ENCODE measurements at places on chromosomes 2 and 18.

GRCh38 chr2:169765523-169765922 is 31.9 kb downstream of the KLHL23 start:
- no peak for DNase-seq

- no peak for DNase-seq
Measured at GRCh38 chr2:25290811-25291495, 50.8 kb downstream of the DNMT3A start.

GRCh38 chr2:65344689-65345088 is 87.7 kb downstream of the SPRED2 start:
- no peak for DNase-seq

DNA sequence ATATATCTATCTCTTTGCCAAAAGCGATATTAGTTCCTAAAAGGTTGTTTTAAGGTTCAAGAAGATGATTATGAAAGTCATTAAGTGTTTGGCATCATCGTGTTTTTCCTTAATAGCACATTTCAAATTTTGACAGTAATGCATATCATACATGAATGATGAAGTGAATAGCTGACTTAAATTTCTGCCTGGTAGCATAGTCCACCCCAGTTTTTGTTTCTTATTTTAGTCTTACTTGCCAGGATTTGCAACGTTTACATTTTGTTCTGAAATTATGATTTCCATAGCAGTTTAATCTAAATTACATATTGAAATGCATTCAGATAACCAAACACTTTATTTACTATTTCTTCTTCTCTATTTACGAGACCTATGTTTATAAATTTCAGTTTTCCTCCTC is 201.1 kb downstream of the GULP1 start:
- no peak for DNase-seq

DNA sequence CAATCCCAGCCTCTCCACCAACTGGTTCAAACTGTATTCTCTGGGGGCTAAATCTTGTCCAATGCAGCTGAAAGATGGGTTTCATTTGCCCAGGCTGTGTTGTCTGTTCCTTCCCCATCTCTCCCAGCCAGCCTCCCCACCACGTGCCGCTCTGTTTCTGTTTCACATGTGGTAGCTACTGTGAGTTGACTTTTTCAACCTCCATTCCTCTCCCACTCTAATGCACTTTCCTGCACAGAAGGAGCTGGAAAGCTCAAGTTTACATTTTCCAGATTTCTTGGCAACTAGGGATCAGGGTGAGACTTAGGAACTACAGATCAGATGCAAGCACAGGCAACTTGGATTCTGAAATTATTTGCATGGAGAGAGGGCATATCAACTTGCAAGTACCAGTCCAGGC is 19.0 kb upstream of the NPAS2 start:
- DNase-seq, result no peak

DNA sequence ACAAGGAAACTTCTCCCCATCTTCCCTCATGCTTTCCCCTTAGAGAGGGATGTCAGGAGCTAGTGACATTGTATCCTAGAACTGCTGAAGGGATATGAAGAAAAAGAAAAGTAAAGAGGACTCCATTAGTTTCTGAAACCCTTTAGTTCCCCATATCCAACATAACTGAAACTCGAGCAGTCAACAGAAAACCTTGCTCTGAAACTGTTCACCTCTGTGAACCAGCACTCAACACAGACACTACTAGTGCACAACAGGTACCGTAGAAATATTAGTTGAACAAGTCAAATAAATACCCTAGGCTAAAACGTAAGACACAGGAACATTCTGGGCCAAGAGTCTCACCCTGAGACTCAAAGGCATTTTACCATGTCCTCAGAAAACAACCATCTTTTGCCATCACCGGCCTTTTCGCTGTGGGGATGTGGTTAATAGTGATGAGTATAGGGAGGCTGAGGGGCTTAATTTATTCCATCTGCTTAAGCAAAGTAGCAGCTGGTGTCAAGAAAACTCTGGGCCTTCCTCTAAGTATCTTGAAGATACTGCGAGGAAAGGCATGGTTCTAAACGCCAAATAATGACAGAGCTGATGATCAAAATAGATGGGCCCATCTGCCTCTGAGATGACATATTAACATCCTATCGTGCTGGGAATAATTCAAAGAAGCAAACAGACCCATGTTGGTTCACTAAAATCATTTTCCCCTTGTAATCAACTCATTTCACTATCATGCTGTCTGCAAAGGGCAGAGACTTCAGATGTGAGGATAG is 156.8 kb downstream of the STK39 start:
- DNase-seq, result no peak

DNA sequence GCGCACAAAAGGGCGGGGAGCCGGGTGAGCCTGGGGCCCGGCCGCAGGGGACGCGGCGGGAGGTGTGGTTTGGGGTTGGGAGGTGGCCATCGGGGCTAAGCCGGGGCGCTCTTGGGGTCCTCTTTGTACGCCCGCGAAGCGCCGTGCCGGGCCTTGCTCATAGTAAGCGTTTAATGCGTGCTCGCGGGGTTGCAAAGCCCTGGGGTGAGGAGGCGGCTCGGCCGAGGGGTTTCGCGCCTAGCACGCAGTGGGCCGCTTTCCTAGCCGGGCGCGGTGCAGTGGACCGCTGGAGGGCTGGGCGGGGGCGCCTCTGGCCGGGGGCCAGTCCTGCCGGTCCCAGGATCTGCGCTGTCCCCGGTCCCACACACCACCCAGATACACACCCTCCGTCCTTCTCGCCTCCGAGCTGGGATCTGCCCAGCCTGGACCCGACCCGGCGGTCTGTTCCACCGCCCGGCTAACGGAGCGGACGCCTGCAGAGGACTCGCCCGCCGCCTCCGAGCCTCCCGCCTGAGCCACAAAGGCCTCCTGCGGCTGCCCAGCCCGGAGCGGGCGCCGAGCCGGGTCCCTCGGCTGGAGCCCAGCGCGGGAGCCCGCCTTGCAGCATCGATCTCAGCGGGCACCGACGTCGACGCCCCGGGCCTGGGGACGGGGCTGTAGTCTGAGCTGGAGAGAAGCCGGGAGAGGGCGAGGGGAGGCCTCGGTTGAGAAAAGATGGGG is 564 bp downstream of the DPYSL5 start:
- no peak for DNase-seq

DNA sequence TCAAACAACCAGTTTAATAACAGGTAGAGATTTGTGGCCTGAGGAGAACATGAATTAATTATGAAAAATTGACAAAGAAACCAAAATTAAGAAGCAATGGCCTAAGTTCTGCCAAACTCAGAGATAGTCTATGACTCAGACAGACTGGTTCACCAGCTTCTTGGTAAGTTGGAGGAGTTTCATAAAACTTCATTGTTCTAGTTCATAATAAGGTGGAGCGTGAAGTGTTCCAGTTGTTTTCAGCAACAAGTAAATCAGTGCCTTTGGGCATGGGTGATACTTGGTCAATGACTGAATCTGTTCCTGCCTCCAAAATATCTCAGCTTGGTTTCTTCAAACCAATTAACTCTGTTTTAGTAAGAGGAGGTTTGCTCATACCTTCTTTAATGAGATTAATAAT is 40.0 kb downstream of the SLC40A1 start:
- DNase-seq, result no peak

DNA sequence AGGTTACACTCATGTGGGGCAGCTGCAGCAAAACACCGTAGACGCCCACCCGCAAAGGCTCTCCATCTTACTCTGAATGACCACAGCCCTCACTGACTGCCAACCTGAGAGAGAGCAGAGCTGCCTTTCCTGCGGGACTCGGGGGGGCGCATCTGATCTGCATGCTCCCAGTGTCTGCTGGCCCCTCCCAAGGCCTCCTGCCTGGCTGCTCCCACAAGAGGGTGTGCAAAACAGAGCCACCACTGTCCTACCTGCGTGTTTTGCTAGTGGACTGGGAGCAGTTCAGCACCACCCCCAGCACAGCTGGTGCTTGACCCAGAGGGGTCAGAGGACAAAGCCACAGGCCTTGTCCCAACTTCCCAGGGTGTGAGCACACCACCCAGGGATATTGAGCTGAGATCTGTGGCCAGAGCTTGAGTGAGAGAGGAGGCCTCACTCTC is 76.4 kb downstream of the MYO3B start:
- DNase-seq, result no peak

DNA sequence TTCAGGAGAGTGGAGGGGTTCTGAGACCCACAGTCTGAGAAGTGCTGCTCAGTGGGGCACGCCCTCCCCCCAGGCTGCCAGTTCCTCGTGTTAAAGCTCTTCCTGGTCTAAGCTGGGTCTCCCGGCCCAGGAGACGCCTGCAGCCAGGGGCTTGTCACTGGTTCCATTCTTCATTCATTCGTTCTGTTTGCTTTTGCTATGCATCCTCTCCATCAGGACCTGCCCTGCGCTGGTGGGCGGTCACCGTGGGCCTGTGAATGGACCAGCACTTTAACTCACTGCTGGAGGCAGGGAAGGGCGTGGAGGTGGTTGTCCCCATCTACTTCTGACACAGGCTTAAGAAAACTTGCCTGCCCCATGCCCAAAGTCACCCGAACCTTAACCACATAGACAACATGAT is 272.8 kb upstream of the HDAC4 start:
- DNase-seq, result no peak

GRCh38 chr2:124145982-124146381 is 120.9 kb downstream of the CNTNAP5 start:
- DNase-seq, result no peak

DNA sequence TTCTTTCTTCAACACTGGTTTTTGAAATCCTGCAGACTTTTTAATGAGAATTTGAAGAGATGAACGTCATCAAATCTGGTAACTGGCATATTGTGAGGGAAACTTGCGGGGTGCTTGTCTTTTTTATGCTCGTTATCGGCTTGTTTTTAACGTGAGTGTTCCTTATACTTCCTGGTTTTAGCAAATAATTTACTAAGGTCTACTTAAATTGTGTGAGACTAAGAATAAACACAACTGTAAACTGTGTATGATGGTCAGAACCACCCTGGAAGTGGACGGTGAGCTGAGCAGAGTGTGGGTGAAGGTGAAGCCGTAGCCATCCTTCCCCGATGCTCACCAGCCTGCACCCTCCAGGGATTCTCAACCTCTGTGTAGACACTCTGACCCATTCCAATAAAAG is 82.3 kb upstream of the CDC42EP3 start:
- DNase-seq, result no peak

GRCh38 chr18:48860269-48861180 is 90.2 kb downstream of the SMAD7 start:
- no peak for DNase-seq

DNA sequence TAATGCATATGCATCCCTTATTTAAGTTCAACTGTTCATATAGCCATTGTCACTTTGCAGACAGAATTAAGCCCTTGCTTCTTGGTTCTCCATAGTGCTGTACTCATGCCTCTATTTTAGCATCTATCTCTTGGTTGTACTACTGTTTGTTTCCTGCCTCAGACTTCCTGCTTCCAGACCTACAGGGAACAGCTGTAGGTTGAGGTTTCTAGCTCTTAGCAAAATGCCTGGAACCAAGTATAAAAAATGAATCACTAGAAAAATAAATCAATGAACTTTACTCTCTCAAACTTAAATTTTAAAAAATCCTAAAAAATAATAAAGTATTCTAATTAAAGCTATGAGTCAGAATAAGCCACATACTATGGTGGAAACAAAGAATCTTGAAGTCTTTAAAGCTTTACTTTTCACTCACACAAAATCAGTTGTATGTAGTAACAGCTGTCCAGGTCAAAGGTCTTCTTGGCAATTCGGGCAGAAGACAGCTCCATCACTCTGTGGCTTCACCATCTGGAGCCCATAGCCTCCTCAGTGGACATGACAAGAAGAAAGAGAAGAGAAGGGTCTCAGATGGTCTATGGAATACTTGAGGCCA is 1228.1 kb upstream of the GYPC start:
- DNase-seq, result no peak

- peak; percentile 54 for DNase-seq
Measured at GRCh38 chr18:596288-596881, 403 bp upstream of the CLUL1 start.

GRCh38 chr2:70748002-70748784 is 19.8 kb downstream of the ADD2 start:
- no peak for DNase-seq

DNA sequence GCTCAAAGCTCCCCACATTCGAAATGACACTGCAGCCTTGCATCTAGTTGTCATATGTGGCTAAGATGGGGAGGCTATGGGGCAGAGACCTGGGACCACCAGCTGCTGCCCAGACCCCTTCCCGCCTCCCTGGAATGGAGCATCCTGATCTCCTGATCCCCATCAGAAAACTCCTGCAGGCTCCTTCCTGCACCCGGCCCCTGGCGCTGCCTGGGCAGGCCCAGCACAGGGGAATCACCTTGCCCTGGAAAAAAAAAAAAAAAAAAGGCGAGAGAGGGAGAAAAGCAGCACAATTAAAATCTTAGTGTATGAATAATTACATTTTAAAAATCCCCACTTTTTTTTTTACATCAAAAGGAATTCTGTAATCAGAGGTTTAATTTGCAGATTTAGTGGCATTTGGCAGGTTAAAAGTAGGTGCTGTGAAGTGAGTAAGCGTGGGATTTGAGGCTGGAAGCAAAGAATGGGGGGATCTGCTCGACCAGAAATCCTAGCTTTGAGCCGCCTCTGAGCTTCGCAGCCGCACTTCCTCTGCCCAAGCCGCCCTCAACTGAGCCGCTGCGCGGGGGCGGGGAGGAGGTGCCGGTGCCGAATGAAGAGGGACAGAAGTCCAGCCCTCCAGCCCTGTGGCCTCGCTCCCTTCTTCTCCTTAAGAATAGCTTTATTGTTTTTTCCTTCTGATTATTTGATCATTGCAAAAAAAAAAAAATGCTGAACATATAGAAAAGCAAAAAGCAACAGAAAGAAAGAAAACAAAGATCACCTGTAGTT is 30.0 kb downstream of the THNSL2 start:
- DNase-seq, result no peak

GRCh38 chr2:232204457-232204931 is 174.1 kb upstream of the ALPP start:
- DNase-seq, result no peak

- no peak for DNase-seq
Measured at GRCh38 chr2:24917731-24918325, 2.2 kb downstream of the ADCY3 start.

DNA sequence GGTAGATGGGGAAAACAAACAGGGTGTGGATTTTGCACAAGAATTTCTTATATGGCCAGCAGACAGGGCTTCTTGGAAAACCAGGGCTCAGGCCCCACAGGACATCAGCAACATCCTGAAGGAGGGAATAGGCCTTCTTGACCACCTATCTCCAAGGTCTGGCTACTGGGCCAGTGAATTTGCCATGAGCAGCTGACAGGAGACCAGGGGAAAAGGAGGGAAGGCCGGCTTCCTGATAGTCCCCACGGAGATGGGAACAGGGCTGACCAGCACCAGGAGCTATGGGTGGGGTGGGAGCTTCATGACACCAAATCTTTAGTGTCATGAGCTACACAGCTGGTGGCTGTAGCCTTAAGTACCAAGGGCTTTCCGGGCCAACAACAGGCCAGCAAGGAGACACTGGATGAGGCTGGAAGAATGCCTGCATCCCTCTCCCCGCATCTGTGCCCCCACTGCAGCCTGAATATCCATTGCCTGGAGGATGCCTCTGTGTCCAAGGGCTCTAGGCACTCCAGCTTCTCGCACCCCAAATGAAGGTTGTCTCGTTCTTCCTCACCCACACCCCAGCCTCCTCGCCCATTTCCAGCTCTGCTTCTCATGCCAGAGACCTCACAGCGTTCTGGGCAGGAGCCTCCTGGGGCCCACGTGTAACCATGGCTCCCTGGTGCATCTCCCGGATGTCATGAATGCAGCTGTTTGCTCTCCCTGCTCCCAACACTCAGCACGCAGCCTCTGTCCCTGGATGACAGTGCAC is 74.8 kb downstream of the EMX1 start:
- DNase-seq, result no peak

GRCh38 chr18:31484461-31484860 is 13.5 kb upstream of the DSG2 start:
- DNase-seq, result no peak
